SHP77 treated with DMSO at 0.1 percent for 48 hours (cell line): ENCODE measurements at places on chromosomes 6 and 20.

DNA sequence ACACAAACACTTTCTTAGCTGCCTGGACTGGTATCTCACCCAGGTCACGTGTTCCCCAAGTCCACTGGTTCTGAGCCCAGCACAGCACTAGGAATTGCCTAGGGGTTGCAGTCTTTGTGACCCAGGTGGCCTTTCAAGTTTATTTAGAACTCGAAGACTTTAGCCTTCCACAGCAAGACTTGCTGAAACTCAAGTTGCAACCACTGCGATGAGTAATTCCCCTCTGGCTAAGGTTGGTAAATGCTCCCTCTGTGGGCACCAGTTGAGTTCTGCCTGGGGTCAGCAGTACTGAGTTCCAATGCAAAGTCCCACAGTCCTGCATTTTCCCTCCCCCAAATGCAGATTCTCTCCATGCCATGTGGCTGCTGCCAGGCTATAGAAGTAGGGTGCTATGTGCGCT is 77.6 kb upstream of the MOCS1 start:
- no peak for DNase-seq

DNA sequence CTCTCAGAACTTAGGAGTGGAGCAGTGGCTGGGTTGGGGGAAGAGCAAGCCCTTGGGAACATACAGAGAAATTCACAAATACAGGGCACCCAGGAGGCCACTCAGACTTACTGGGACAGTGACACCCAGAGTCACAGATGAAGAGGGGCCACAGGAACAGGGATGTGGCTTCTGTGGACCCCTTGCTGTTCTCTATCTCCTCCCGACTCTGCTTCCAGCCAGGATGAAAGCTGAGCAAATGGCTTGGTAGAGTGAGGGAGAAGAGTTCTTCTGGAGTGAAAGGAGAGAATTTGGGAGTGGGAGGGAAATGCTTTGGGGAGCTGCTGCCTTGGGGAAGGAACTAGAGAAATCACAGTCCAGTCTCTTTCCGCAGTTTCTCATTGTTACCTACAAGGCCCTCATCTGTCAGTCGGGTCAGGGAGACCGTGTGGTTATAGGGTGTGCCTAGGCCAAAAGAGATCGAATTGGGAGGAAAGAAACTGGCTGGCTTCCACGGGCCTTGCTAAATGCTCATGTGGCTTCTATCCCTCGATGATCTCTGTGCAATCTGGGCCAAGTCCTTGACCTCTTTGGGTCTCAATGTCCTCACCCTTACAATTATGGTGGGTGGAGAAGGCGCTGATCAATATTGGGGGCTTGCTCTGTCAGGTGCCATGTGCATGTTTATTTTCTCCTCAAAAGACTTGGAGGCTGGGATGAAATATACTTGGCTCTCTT is 17.0 kb downstream of the FOXP4 start:
- no peak for DNase-seq

DNA sequence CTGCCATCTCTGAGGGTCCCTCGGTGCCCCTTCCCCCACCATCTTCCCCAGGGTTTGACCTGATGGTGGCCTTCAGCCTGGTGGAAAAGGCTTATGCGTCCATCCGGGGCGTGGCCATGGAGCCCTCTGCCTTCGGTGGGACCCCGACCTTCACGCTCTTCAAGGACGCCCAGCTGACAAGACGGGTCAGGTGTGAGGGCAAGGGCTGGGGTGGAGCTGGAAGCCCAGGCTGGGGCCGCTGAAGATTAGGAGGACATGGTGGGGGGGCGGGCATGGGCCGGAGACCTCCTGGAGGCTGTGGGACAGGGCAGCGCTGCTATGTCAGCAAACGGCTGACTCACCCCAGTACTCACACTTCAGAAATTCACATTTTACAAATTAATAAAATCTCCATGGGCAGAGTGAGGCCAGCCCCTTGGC is 23.5 kb downstream of the COL20A1 start:
- no peak for DNase-seq

- no peak for DNase-seq
Measured at GRCh38 chr20:50110141-50111047, 2.6 kb downstream of the UBE2V1 start.

GRCh38 chr6:35238843-35239289 is 20.7 kb upstream of the ZNF76 start:
- no peak for DNase-seq

DNA sequence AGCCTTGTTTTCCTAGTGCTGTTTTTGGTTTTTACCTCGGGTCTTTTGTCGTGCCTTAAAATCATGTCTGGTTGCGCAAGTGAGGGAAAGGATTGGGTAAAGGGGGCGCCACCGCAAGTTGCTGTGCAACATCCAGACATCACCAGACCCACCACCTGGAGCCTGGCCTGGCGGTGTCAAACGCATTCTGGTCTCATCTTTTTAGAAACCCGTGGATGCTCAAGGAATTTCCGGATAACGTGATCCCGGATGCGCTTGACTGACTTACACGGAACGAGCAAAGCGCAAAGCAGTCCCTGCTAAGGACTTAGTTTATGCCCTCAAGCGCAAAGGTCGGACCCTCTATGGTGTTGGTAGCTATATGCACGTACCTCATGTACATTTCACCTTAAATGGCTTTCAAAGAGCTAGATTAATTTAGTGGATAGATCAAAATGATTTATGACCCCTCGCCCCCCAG is 105.2 kb downstream of the OR2B2 start:
- DNase-seq = no peak

DNA sequence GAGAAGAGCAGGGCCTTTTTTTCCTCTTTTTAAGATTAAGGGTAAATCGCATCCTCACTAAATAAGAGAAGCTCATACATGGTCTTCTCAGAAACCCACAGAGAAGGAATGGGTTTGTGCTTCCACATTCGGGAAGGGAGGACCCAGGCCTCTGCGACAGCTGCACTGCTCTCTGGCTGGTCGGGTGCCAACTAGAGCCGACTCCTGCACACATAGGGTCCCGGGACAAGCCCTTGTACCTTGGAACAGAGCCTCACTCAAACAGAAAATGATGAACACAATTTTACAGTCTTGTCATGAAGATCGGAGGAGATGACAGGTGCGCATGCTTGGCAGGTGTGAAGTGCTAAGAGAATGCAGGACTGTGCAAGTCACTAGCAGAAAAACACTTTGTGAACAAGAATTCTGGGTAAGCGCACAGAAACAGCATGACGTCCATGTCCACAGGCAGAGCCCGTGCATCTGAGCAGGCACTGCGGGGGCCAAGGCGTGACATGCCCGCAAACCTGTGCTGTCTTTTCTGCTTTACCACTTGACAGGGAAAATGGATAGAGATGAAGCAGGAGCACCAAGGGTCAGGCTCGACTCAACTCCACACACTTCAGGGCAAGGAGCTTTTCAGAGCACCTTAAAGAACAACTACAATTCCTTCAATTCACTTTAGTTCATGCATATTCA is 101.0 kb upstream of the MPC1 start:
- DNase-seq = no peak

DNA sequence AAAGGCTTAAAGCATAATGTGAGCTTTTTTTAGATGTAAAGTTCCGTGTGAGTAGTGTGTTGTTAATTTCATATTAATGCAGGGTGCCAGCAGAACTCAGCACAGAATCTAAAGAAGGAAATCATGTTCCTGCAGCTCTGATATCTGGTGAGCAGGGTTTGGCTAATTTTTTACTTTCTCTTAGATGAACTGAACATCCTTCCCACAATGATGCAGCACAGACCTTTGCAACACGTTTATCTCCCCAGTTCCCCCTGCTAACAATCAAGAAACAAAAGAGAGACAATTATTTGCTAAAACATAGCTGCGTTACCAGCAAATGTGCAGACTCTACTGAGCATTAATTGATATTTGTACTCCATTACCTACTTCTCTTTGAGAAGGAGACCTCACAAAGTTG is 39.1 kb upstream of the ATXN1 start:
- no peak for DNase-seq

GRCh38 chr6:158649289-158650143 is at the start of gene SYTL3:
Gene SYTL3, plus strand, starts transcription at chr6:158650054. Its CDS starts 13,215 bp downstream, at chr6:158663269.
- DNase-seq = no peak

DNA sequence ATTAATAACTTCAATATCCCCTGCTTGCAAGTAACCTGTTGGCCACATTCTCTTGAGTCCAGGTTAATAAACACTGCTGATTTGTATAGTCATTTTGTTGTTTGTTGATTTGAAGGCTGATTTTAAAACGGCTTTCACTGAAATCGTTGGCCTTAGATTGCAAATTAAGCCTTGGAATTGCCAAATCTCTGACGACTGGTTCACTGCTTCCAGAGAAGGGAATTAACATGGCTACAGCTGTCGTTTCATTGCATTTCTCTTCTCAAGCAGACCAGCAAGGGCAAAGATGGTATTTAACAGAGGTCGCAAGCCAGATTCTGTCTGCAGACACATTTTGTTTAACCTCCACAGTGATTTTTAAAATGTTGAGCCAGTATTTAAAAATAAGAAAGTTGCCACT is 470.9 kb downstream of the TFAP2A start:
- no peak for DNase-seq

DNA sequence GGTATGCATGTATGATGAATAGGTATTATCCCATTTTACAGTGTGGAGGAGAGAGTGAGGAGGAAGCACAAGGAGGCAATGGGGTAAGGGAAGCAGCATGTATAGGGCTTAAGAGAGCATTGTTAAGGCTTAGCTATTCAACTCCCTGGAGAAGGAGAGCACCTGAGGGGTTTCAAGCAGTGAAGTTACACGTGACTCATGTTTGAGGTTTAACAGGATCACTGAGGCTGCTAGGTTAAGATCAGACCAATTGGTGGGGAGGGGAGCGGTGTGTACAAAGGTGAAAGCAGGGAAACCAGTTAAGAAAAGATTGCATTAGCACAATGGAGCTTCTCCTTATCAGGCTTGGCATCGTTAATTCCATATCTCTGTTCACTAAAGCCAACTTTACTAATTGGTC is 64.4 kb upstream of the NHSL1 start:
- DNase-seq = no peak

- no peak for DNase-seq
Measured at GRCh38 chr6:41522780-41523548, 23.2 kb upstream of the FOXP4 start.

DNA sequence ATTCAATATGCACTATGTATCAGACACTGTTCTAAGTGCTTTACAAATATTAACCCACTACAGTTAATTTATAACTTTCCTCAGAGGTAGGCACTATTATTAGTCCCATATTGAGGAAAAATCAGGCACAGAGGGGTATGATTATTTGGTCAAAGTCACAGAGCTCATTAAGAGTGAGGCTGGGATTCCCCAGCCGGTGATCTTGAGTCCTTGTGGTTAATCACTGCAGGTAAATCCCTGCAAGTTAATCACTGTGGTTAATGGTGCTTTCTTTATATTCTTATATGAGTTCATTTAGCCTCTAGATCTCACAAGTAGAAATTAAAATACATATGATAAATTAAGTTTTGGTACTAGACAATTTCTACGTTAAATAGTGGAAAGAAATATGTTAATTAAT is 9.2 kb downstream of the CRYBG1 start:
- no peak for DNase-seq

GRCh38 chr20:36298795-36299339 is 7.3 kb upstream of the DLGAP4 start:
- DNase-seq = no peak

DNA sequence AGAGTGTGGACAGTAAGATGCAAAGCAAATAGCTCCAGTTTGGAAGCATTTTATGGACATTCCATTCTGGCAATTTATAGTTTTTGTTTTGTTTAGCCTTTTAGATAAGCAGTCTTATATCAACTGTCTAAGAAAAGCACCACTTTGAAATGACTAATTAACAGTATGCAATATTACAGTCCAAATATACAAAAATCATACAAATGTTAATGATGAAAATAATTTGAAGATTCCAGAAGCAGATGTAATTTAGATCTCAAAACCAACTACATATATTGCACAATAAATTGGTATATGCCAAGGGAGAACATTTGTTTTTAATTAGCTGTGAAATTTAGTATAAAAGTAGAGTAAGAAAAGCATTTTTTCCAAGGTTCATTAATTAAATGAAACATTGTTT is 158.8 kb downstream of the KIF6 start:
- no peak for DNase-seq

DNA sequence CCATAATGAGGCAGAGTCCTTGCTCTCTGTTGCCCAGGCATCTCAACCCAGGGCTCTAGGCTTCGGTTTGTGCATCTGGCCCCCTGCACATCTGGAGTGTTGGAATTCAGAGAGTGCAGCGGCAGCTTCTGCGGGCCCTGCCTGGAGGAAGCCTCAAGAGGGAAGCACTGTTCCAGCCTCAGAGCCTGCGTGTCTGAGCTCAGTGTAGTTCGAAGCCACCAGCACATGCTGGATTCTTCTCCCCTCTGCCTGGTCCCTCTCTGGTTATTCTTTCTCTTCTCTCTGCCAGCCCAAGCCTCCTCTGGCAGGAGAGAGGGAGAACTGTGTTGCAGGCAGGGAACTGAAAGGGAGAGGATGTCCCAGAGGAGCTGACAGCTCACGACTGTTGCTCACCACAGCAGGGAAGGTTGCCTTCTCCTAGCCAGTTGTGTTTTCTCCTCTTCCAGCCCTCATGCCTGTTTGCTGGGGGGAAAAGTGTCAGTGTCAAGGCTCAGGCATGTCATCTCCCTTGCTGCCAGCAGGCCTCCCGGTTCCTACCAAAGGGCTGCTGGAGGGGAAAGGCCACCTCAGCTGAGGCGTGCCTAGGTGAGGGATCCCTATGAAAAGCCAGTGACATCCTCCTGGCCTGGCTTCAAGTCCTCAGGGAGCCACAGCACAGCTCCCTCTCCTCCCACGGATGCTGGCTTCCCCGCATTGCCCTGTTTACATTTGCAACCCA is 126.0 kb upstream of the LRFN2 start:
- no peak for DNase-seq

- no peak for DNase-seq
Measured at GRCh38 chr6:88952065-88952704, 11.2 kb downstream of the RNGTT start.

GRCh38 chr6:156645097-156645496 is 132.1 kb upstream of the ARID1B start:
- DNase-seq = no peak

DNA sequence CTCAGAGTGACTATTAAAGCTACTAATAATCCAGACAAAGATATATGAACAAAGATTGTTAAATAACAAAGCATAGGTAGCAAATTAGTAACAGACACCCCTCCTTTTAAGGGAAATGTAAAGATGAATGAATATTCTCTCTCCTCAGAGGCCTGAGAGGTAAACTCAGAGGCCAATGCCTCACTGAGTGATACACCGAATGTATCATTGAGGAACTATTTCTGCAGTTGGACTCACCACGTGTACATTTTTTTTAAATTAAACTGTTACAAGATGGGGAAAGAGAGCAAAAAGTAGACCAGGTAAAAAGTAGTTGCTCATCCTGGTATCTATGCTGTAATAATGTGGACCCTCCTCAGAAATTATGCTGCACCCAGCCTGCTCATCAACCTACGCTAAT is 72.3 kb upstream of the IPCEF1 start:
- no peak for DNase-seq

DNA sequence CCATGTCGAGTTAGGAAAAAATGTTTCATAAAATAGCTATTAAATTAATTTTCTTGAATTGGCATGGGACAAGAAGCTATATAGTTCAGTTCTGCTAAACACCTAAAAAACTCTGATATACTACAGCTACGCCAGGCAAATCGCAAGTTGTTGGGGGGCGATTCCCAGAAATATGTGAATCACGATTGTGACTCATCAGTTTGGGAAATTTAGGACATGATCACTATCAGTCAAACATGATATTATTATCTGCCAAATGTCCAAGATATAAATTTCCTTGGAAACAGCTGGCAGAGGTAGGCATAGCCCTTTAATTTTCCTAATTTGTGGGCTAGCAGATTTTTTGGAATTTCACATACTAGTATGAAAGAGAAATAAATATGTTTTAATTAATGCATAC is 123.6 kb downstream of the ATXN1 start:
- no peak for DNase-seq
